ENCODE measurements at places on chromosomes 11 and 22. TPM values are rescaled to one million over a fixed set of nuclear protein-coding genes. Genes with fewer than 3 reads are reported as not detected.
A peak's percentile ranks its signal among the peaks of the same experiment; 100 is the strongest.

DNA sequence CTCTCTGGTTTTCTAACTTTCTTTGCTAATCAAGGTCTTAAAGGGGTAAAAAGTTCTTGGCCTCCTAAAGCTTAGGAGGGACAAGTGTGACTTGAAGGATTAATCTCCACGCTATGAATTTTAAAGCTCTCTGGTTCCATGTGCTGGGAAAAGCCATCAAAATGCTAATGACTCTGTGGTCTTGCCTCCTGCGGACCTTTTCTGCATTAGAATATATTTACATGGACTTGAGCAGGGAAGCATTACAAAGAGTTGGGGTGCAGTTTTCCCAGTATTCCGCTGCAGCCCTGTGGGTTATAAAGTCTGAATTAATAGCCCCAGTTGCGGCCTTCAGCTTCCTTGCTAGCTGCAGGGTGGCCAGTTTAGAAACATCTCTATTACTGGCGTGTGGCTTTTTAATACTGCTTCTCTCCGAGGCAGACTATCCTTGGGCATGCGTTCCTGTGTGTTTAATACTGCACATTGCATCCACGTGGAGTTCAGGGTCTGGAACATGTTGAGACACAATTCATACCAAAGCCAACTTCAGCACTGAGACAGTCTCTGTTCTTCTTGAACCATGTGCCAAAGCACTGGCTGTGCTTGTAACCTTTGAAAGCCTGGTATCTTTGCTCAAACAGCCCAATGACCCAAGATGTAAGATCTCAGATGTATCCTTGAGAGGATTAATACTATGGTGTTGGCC, 27.3 kb downstream of the TSPAN18 start:
- DNase-seq, result no peak

- no peak for DNase-seq
Measured at GRCh38 chr22:29768052-29768693, 1.0 kb downstream of the UQCR10 start.

DNA sequence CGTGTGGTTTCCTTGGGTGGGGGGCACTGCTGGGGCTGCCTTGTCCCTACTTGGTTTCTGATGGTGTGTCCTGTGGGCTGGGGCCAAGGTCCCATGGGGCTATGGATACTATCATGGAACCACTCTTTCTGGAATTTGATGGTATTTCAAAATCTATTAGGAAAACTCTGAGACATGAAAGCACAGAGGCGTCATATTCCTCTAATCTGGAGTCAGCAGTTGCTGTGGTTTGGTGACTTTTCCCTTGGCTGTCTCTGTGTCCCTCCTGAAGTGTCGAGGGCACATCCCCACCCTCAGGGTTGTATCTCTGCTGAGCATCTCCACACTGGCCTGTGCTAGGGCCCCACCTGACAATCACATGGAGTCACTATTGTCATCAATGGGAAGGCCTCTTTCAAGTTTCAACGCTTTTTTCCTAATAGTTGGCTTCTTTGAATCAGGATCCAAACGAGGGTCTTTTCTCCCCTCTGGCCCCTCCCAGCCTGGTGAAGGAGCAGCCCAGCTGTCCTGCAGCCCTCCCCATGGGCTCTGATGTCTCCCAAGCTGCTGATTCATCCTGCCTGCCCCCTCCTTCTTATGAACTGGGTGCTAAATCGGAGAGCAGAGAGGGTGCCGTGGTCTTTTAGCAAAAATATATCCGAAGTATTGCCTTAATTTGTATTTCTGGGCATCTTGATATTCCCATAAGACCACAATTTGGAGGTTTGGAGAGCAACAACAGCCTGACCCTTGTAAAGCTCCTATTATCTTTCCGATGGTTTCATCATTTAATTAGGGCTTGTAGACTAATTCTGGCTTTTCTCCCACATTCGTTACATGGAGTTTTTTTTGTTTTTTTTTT, 38.5 kb downstream of the MED15 start:
- no peak for DNase-seq

- no peak for DNase-seq
Measured at GRCh38 chr11:61507962-61508861, at the start of gene LRRC10B. TSS of gene LRRC10B (plus strand) at chr11:61508749. CDS start at chr11:61508999, 250 bp downstream.

DNA sequence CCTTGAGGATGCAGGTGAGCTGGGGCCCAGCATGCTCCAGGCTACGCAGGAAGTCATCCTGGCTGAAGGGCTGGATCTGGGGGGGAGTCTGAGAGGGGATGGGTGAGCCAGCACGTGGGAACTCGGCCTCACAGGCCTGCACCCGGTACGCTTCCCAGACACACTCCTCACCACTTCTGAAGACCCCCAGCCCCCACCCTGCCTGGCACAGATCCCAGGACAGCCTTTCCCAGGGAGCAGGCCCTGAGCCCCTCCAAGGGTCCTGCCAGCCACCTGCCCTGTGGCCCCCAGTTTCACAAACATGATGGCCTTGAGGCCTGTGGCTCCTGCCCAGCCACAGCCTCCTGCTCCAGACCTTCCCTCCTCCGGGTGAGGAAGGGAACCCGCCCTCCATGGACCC, 5.6 kb upstream of the PLXNB2 start:
- DNase-seq, result no peak

DNA sequence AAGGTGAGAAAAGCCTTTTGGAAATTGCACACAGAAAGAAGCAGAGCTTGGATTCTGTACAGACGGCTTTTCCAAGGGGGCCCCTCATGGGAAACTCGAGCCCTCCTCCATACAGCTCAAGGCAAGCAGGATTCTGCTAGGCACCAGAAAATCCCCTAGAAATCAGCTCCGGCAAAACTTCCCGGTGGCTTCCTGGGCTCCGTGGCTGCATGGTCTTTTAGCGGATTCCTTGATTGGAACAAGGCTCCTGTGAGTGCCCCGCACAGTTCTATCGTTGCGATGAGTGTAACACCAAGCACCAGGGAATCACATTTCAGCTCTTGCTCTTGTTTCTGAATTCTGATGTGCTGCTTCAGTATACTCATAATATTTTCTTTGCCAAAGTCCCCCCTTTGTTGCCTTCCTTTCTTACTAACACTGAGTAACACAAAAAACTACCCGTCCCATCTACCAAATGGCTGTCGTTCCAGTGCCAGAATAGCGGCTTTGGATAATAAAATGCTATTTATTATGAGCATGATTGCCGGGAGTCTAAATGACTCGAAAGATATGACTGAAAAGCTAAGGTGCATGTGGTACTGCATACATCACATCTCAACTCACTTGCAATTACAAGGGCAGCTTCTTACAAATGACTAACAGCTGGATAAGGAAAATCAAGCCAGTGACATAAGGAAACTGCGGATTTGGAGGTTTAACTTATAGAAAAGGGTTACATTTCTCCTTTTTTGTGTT, 494.1 kb downstream of the DLG2 start:
- no peak for DNase-seq

DNA sequence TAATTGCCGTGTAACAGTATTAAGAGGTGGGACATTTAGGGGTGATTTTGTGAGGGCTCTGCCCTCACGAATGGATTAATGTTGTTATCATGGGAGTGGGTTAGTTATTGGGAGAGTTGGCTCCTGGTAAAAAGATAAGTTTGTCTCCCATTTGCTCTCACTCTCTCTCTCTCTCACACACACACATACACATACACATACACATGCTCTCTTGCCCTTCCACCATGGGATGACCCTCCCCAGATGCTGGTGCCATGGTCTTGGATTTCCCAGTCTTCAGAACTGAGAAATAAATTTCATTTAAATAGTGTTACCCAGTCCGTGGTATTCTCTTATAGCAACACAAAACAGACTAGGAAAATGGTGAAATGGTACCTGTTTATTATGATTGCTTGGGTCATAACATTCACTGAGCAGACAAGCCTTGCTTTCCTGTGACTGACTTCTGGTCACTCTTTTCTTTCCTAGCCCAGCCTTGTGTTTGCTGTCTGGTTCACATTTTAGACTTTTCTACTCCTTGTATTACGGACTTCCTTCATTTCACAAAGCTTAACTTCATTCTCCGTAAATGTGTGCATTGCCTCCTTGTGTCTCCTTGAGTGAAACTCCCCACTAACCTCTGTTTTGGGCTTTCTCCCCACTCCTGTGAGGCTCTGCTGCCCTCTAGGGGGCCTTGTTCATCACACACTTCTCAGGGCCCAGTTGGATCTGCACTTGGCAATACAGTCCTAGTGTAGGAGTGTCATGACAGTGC, 206.5 kb upstream of the CTSC start:
- peak; percentile 75 for DNase-seq

DNA sequence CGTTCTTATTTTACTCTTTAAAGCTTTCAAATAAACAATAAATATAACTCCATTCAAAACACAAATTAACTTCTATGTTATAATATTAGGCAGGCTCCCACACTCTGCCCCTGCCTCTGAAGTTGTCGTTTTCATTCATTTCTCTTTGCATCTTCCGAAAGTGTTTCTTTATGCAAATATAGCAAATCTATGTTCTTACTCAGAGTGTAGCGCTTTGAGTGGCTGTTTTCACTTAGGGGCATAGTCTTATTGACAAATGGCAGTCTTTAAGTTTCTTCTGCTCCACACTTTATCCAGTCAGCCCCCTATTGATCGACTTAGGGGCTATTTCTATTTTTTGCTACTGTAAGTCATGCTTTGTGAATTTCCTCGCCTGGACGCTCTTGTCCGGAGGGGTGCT, 45.3 kb upstream of the RTL6 start:
- no peak for DNase-seq

GRCh38 chr22:38862375-38863329, 9.4 kb downstream of the CBX6 start:
- DNase-seq, result no peak

DNA sequence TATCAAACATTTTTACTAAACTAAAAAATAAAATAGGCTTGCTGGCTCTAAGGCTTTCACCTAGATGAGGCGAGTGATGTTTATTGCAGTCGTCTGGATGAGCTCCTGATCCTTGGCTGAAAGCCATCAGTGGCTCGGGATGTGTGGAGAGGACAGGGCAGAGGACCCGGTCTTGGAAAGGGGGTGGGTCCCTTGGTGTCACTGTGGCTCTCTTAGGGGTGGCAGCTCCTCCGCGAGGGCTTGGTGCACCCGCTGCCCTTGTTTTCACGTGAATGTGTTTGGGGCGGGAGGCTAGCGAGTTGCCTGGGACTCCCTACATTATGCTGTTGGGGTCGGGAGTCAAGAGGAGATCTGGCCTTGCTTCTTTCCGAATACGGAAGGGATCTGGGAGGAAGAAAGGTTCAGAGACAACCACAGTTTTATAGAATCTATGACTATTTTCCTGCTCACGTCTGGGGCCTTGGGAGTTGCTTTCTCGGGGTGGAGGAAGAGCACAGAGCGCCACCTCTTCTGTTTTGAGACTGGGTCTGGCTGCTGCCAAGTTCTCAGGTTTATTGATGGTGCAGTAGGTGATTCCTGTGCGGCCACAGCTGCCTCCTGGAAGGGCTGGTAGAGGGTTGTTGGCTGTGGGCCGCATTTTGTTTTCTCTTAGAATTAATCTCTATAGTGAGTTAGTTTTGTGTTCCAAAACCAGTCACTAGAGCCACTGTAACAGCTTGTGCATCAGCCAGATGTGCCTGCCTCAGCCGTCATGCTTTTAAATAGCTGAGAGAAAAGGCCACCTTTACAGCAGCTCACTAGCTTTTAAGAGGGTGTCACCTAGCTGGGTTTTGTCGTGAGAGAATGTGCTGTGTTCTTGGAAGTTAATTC, 12.8 kb downstream of the TBC1D22A start:
- no peak for DNase-seq

- DNase-seq, result no peak
Measured at GRCh38 chr11:61730240-61730994, 22.0 kb upstream of the MYRF start.

GRCh38 chr22:49768077-49768910, 59.4 kb downstream of the BRD1 start:
- no peak for DNase-seq

DNA sequence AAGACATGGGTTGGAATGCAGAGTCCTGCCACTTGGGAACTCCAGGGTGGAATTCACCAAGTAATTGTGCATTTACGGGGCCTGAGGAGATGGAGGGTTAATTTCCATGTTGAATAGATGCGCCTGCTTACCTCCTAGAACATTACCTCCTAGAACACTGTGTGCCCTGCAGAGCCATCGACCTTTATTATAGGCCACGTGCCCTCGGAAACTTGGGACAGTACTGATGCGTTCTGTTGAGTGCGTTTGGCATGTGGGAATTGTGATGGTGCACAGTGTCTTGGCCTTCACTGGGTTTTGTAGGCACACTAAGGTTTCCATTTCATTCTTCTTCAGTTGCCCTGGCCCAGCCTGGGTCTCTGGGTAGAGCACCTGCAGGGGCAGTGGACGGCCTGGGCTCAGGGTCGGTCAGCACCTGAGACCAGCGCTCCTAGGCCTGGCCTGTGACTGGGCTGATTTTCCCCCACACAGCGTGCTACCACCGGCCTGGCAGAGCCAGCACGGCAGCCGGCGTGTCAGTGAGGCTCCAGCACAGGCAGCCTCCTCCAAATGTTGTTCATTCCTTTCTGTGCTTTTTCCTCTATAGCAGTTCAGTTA, 12.7 kb downstream of the TRMU start:
- DNase-seq, result no peak

DNA sequence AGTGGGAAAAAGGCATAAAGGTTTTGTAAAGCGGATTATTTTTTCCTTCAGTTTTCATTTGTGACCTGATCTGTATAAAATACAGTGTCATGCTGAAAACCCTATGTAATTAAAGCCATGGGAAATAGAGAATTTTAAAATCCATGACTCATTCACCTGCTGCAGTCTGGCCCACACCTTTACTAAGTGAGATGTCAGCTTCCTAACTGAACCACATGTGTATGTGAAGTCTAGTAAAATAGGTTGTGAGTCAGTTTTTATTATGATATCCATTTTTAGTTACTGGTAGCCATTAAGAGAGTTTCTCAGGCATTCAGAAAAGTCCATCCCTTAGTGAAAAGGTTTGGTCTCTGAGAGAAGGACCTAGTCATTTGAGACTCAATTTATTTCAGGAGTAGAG, 60.9 kb downstream of the TRIM44 start:
- no peak for DNase-seq

- DNase-seq, result no peak
Measured at GRCh38 chr11:9302448-9302847, 11.9 kb downstream of the TMEM41B start.

DNA sequence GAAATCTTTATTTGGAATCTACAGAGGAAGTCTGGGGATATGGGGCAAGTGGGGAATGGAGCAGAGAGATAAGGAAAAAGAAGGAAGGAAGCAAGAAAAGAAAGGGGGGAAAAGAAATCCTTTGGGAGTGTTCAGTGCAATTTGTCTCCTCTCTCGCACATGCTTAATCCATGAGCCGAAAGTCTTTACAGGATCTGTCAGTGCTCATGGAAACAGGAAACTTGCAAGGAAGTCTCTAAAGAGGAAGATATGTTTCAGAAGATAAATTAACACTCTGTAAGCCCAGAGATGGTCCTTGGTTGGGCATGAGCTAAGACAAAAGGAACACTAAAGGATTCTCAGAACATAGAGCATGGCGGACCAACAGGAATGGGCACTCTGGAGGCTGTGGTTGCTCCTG, 47.9 kb upstream of the FLI1 start:
- no peak for DNase-seq

The TRIM22 gene
- polyA plus RNA-seq, result 7.0 TPM

The ADM gene
- 11.1 TPM for polyA plus RNA-seq

The GPHA2 gene
- polyA plus RNA-seq, result 1.6 TPM

The RPS25 gene
- polyA plus RNA-seq, result 1,207 TPM

The DBX1 gene
- polyA plus RNA-seq, result not detected

The FXYD2 gene
- 550 TPM for polyA plus RNA-seq

The LPXN gene
- 6.9 TPM for polyA plus RNA-seq

The XKR3 gene
- polyA plus RNA-seq, result not detected

The SLN gene
- 0.80 TPM for polyA plus RNA-seq

The LRRC10B gene
- 15.3 TPM for polyA plus RNA-seq

The TTLL1 gene
- polyA plus RNA-seq, result 16.3 TPM

The APOA1 gene
- 150 TPM for polyA plus RNA-seq
